ENCODE measurements at places on chromosomes 1 and 21.

DNA sequence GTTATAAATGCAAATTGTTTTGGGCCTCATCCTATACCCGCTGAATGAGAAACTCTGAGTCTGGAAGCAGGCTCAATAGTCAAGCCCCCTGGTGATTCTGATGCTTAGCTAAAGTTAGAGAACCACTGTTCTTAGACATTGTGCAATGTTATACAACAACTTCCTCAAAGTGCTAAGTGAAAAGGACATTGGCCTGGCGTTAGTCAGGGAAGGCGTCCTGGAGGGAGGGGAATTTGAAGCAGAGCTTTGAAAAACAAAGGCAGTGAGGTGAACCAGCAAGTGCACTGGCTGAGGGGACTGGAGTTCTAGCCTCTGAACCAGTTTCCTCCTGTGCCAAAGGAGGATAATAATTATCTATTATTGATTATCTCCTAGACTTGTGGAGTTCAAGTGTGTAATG lies 5.1 kb downstream of the CD1D start:
- no peak for DNase-seq

GRCh38 chr1:218498056-218498938 lies 153.2 kb downstream of the TGFB2 start:
- no peak for DNase-seq

DNA sequence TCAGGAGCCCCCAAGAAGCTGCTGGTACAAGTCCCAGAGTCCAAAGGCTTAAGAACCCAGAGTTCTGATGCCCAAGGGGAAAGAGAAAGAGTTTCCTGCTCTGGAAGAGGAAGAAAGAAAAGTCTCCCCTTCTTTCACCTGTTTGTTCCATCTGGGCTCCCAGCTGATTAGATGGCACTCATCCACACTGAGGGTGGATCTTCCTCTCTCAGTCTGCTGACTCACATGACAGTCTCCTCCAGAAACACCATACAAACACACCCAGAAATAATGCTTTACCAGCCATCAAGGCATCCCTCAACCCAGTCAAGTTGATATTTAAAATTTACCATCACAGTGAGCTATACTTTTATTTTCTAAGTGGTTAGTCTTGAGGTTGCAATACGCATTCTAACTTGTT lies 257.9 kb downstream of the PAPPA2 start:
- no peak for DNase-seq

DNA sequence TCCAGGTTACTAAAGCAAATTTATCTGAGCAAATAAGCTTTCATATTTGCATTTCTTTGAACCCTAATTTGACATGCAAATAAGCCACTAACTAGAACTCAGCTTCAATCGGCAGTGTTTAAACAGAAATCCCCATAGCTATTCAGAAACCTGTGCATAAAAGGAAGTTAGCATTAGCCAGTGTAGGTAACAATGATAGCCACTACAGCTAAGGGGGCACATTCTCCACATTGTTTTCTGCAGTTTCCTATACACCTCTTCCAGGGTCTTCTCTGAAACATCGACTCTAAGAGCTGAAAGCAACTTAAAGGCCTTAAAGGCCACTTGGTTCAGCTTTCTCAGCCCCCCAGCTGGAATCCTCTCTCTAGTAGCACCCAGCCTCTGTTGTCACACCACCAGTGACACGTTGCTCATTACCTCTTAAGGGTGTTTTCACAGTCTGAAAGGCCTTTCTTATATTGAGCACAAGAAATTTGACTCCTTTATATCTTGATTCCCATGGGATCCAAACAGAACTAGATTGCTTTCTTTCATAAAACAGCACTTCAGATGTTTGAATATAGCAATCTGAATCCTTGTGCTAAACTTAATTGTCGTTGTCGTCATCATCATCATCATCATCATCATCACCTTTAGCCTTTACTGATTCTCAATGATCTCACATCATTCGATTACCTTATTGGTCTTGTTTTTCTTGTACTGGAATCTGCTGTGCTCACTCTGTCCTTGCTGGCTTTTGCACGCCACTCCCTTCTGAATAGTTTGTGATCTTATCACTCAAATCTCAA lies 93.9 kb upstream of the DAB1 start:
- no peak for DNase-seq

- DNase-seq, result no peak
Measured at GRCh38 chr1:169287280-169287679, 80.3 kb downstream of the NME7 start.

- no peak for DNase-seq
Measured at GRCh38 chr21:45052960-45053359, 21.4 kb upstream of the ADARB1 start.

DNA sequence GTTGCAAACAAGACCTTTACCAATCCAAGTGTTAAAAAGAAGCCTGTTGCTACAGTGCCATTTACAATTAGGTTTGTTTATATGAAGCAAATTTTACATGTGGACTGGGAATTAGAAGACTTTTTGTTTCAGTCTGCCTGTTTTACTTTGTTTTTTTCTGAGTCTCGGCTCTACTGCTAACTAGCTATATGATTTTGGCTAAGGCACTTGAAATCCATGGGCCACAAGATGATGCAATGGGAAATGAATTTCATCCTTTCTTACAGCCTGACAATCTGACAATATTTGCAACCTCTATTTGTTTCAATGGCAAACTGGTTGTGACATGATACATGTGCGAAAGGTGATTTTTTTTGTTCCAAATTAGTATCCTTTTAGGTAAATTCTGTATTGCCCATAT lies 3.7 kb upstream of the PEX11B start:
- no peak for DNase-seq

- DNase-seq, result no peak
Measured at GRCh38 chr1:224988042-224988441, 58.6 kb downstream of the DNAH14 start.

GRCh38 chr1:3074800-3075199 lies 5.8 kb downstream of the PRDM16 start:
- DNase-seq, result no peak

DNA sequence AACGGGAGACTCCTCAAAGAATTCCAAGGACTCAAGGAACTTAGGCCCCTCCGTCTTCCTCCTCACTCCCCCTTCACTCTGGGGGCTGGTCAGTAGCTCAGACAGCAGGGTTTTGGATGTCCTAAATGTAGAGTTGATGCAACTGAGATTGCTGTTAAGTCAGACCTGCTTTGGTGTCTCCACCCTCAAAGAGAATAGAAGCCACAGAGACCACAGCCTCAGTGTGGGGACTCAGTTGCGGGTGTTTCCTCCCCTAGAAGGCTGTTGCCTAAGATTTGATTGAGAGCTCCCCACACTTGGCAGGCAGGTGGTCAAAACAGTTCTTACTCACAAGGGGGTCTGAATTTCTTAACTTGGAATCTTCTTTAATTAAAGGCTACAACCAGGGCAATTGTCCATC lies 7.6 kb downstream of the MAN1C1 start:
- no peak for DNase-seq

DNA sequence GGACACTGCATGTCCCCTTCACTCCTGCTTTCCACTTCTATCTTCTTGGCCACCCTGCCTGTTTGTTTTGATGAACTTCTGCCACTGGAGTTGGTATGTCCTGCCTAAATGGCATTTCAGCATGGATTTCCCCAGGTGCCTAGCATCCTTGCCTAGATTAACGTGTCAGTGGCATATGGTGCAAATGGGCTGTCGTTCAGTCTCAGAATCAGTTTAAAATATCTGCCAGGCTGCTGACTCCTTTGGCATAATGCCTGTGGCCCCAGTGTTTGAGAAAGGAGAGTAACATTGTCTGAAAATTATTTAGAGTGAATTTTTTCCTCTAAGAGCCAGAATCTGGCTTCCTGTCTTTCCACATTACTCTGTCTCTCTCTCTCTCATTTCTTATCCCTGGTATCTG lies 64.9 kb upstream of the BARHL2 start:
- DNase-seq, result no peak

DNA sequence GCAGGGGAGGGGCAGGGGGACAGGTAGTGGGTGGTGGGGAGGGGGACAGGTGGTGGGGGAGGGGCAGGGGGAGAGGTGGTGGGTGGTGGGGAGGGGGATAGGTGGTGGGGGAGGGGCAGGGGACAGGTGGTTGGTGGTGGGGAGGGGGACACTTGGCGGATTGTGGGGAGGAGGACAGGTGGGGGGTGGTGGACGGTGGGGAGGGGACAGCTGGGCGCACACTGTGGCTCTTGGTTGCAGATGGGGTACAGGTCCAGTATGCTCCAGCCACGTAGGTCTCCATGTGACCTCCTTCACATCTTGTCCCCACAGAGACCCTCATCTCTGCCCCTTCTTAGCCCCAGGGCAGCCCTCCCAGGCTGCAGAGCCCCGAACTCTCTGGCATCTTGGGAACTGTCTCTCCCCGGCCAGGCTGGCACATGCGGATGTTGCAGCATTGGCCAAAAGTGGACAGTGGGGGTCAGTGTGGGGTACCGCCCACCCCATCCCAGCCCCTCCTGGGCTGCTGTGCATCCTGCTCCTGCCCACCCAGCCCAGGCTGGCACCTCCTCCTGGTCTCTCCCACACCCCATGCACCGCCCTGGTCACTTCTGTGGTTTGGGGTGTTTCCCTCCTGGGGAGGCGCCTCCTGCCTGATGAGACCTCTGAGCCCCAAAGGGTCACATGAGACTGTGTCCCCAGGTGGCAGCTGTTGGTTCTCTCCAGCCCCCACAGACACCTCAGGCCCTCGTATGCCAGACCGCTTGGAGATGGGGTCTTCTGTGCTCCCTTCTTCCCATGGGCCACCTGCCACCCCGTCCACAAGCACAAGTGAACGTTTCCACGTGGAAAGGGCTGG lies 7.6 kb upstream of the SLC19A1 start:
- no peak for DNase-seq

DNA sequence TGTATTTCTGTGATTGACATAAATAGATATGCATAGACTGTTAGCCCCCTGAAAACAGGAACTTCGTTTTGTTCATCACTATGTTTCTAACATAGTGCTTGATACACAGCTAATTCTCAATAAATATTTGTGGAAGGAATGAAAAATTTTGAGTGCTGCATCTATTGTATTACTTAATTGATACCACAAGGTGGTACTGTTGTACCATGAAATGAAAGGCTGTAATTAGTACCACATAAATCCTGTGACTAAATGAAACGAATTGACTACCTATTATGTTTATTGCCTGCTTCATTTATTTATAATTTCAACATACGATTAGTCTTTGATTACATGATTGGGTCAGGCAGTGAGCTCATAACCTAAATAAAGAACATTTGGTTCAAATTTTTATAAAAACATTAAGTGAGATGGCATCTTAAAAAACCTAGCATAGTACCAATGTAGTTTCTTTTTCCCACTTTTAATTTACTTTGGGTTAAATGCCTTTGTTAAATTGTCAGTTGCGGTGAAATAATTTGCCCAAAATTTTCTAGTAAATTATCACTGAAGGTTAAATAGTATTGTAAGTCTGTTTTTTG lies 15.0 kb upstream of the TGFB2 start:
- DNase-seq, result no peak

DNA sequence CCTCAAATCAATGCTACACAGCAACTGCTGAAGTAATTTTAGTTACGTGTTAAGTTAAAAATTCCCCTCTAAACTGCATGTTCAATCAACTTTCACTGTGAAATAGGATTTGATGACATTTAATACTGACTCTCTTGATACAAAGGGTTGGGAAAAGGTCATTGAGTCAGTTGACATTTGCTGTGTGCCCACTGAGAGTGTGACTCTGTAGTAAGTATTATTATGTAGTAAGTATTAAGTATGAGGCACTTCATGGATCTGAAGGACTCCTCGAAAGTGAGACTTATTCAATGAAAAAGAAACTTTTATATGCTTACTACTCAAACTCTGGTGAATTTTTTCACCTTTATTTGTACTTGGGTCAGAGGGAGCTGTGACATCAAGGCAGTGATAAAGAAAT lies 83.1 kb upstream of the S1PR1 start:
- DNase-seq, result no peak

DNA sequence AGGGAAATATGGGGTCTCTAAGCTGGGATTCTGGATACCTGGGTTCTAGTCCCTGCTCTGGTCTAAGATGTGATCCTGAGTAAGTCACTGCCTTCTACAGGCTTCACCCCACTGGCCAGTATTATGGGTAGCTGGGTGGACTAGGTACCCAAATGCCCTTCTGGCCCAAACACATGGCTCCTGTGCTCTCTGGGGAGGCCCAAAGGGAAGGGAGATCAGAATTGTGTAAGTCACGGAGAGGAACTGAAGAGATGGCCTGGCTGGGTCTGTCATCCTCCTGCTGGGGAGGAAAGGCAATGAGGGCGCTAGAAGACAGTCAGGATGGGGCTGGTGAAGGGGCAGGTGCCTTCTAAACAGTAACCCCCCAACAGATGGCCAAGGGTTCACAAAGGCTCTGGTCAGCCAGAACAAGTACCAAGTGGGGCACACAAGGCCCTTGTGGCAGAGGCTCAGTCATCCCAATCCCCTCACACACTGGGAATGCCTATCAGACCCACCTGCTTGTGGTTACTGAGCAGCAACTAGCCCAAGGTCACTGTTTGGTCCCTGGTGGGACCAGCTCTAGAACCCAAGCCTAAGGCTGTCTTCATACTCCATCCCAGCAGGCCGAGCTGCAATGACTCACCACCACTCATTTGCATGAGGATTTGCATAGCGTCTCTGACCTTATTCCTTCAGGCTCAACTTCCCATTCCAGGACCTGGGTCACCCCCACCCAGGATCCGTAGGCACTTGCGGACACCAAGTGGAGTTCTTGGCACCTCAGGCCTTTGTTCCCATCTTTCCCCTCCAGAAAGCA lies 9.2 kb downstream of the MEF2D start:
- no peak for DNase-seq

DNA sequence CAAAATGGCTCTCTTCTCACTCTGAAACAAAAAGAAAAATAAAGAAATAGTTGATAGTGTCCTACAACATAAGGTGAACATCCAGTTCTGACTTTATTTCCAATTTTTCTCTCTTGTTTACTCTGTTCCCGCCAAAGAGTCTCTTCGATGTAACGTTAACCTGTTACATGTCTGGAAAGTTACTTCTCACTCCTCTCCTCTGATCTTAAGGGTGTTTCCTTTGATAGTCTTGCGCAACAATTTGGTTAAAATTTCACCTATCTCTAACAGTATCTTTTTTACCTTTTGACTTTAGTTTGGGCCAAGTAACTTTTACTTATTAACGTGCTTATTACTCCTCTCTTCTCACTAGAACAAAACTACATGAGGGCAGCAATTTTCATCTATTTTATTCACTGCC lies 1450.2 kb downstream of the BRINP3 start:
- no peak for DNase-seq

DNA sequence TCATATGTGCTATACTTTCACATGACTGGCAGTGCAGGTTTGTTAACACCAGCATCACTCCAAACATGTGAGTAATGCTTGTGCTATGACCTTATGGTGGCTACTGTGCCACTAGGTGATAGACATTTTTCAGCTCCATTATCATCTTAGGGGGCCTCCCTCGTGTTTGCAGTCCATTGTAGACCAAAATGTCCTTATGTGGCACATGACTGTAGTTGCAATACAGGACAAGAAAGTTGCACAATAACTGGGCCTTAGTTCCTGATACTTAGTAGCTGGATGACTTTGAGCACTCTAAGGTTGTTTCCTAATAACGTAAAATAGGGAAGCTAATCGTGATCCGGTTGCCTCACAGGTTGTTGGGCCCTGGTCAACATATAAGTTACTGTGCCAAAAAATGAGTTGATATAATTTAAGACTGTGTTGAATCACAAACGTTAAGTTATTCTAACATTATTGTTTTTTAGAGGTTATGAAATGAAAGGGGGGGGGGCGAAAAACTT lies 511 bp upstream of the SNX27 start:
- DNase-seq, result no peak

- DNase-seq, result no peak
Measured at GRCh38 chr1:114250683-114251572, 97.3 kb upstream of the SYT6 start.

Data from stimulated activated CD8-positive, alpha-beta memory T cell treated with anti-CD3 and anti-CD28 coated beads, Interleukin-4, amount 100 ng/mL, for 1 hour (primary cell).